ENCODE measurements at places on chromosomes 1 and 21.

DNA sequence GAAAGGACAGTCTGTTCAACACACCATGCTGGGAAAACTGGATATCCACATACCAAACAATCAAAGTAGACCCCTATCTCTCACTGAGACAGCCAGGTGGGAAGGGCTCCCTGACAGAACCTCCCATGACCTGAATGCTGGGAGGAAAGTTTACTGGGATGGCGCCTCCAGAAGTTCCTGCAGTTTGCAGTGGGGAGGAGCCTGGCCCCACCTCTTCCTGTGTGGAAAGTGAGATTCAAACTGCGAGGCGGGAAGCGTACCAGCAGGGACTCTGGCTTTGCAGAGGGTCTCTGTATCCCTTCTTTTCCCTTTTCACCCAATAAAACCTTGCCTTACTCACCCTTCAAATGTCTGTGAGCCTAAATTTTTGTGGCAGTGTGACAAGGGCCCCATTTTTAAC, 190.7 kb downstream of the HHIPL2 start:
- no peak for DNase-seq

DNA sequence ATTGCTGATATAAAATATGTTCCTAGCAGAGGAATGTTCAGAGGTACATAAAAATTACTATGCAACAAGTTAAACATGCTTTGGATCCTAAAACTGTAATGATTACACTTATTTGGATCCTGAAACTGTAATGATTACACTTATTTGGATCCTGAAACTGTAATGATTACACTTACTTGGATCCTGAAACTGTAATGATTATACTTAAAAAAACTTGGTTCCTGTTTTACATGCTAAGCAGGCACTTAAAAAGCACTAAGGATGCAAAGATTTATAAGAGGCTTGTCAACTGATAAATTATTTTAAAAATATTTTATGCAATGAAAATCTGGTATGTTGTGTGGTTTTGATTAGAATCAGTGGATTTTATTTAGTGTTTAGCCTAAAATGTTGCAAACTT, 47.7 kb downstream of the ZNHIT6 start:
- no peak for DNase-seq

GRCh38 chr1:217072926-217073325, 349.7 kb upstream of the ESRRG start:
- no peak for DNase-seq

- DNase-seq: no peak
Measured at GRCh38 chr1:225816643-225817538, 7.0 kb downstream of the EPHX1 start.

DNA sequence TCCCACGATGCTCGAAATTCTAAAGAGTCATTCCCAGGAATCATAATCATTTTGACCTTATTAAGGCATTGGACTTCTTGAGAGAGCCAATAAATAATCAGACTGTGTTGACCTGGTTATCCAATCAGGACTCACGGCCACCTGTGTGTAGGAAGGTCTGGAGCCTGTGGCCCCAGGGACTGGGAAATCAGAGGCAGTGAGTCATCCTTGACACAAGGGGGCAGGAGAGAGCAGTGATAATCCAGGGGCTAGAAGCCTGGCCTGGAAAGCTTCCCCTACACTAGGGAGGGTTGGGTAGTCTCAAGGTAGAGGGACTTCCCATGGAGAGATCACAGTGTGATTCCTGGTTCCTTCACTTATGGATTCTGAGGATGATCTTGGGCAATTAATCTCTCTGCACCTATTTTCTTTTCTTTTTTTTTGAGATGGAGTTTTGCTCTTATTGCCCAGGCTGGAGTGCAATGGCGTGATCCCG, 4.7 kb downstream of the MR1 start:
- DNase-seq: peak; percentile 83

DNA sequence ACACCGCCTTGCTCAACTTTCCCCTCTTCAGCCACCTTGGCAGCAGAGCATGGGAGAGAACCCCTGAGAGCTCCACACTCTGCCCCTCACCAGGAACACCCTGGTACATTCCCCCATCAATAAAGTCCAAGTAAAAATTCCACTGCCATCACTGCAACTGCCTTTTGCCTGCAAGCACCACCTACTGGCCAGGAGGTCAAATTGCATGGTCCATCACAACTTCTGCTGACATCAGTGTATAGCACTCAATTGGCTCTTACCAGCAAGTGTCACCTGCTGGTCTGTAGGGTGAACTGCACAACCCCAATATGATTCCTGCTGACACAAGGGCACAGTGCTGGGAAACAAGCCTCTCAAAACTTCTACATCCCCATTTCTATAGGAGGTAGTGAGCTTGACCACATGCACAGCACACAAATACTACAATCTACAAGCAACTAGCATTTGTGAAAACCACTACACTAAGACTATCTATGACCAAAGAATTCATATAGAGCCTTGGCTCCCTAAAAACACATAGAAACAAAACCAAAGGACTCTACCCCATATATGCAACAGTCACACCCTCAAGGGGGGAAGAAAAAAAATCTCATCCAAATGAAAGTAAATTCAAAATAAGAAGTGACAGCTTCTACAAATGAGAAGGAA, 69.2 kb downstream of the FASLG start:
- no peak for DNase-seq

DNA sequence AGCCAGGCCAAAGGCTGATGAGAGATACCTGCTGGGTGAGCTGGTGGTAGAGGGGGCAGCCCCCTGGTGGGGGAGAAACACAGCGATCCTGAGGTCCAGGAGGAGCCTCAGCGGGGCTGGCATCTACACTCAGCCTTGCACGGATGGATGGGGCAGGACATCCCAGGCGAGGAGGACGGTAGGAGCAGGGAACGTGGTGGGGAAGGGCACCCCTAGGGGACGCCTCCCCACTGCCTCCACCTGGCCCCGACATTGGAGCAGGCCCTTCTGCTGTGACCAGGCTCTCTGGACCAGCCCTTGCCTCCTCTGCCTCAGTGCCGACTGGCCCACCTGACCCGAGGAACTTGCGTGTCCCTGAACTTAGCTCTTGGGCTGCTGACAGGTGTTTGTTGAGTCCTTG, 6.4 kb upstream of the MMEL1 start:
- DNase-seq: no peak

DNA sequence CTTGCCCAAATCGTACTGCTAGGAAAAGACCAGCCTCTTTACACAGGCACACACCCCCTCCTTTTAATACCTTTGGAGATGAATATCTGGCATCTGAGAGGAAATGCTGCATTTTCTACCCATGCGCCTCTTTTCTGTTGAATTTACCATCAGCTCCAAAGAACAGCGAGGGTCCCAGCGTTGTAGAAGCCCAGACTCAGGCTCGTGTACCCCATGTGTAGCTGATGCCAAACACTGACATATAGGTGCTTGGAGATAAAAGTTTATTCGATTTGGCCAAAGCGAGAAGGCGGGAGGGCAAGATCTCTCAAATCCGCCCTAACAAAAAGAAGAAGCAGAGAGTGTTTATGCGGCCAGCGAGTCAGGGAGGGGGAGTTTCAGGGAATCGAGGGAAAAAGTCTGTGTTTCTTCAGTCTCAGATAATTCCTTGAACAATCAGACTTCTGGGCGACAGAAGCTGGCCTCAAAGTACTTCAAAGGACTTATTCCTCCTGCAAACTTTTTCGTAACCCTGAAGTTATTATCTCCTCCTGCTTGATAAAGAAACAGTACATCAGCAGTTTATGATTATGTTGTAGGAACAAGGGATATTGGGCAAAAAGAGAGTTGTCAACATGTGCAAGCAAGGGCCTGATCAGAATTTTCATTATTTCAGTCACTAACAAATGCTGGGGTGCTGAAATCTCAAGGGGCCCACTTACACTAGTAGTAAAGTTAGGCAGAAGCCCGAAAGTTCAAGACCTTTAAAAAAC, 642 bp upstream of the CREG1 start:
- DNase-seq: no peak

DNA sequence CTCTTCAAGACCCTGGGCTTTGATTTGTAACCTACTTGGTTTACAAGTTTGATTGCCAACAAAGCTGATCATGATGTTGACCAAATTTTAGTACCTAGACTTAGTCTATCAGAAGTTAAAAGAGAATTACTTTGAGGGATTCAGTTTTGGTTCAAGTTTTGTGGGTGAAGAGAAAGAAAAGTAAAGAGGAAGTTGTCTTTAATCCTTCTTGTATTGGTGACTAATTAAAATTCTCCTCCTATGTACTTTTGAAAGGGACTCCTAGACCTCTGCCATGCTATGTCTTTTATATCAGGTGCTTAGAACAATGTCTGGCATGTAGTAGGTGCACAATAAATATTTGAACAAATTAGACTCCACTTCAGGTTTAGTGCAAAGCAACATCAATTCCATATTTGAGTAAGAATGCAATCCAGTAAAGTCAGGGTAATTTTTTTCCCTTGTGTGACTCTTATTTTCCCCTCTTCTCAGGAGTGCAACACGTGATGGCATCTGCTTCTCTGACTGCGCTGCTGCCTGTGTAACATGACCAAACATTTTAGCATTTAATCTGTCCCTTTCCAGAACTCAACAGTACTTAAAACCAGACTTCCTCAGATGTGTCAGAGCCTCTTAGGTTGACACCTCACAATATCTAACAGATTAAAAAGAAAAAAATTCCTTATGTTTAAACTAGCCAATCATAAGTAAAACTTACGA, 41.1 kb upstream of the KCNQ4 start:
- DNase-seq: no peak

- DNase-seq: no peak
Measured at GRCh38 chr1:36328713-36329112, 5.3 kb upstream of the EVA1B start.
